ENCODE measurements at places on chromosomes 11 and 22.

GRCh38 chr11:45934580-45935318, 12.3 kb downstream of the LARGE2 start:
- DNase-seq, result no peak

DNA sequence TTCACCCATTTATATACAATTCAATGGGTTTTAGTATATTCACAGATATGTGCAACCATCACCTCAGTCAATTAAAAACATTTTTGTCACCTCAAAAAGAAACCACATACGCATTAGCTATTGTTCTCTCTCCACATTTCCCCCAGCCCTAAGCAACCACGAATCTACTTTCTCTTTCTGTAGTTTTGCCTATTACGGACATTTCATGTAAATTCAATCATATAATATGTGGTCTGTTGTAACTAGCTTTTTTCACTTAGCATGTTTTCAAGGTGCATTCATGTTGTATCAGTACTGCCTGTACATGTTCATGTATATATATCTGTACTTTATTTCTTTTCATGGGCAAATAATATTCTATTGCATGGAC, 104.7 kb upstream of the RRM1 start:
- no peak for DNase-seq

DNA sequence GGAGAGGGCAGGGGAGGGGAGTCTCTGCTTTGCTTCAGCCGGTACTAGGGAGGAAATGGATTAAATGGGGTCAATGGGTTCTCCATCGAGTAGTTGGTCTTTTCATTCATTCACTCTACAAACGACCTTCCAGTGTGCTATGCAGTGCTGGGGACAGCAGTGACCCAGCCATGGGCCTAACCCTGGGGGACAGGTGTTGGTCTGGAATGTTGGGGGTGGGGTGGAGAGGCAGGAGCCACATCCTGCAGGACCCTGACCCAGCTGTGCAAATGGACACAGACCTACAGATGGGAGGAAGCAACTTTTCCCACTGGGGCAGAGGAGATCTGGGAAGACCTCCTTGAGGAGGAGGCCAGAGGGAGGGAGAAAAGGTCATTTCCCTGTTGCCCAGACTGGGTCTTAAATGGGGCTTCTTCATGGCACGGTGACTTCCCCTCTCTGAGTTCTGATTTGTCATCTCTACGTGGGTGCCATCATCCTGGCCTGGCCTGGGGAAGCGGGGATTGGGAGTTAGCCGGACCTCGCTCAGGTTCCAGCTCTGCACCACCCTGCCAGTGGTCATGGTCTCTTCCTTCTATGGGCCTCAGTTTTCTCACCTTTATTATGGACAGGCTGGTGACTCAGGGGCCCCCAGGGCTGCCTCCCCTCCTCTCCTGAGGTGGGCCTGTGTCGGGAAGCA, 2.0 kb downstream of the CYTH4 start:
- DNase-seq, result no peak

DNA sequence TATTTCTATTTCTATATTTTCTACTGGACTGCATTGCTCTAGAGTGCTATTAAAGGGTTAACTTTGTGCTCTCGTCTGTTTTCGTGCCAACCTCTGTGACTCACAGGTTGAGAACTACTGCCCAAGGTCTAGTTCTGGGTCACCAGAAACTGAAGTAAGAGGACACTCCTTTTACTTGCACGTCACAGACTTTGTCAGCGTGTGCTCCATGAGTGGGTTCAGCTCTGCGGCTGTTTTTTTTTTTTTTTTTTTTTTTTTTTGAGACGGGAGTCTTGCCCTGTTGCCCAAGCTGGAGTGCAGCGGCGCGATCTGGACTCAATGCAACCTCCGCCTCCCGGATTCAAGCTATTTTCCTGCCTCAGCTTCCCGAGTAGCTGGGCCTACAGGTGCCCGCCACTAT, 49.8 kb downstream of the CLMP start:
- peak; percentile 28 for DNase-seq

DNA sequence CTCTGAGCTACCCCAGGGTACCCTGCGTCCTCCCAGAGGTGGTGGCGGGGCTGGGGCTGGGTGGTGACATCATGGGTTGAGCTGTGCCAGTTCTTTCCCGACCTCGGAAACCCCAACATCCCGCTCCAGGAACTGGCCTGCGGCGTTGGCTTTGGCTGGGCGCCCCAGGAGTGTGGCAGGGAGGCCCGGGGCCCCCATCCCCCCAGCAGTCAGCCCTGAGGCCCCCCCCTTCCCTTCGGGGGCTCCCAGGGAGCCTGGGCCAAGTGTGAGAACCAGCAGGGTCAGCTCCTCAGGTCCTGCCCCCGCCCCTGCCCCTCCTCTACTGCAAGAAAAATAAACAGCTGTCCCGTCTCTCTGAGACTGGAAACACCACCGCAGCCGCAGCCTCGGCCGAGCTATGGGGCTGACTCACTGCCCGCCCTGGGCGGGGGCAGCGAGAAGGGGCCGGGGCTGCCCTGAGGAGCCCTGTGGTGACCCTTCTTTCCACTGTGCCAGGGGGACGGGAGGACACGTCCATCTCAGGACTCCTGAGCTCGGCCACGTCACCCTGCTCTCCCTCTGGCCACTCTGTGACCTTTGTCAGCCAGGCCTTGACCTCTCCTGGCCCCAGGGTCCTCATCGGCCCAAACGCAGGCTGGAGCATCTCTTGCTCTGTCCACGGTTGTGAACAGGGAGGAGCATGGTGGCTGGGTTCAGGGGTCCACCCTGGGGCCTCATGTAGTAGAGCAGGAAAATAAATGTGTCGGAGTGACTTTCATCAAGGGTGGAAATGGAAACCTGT, 73.4 kb downstream of the WNT7B start:
- peak; percentile 28 for DNase-seq

DNA sequence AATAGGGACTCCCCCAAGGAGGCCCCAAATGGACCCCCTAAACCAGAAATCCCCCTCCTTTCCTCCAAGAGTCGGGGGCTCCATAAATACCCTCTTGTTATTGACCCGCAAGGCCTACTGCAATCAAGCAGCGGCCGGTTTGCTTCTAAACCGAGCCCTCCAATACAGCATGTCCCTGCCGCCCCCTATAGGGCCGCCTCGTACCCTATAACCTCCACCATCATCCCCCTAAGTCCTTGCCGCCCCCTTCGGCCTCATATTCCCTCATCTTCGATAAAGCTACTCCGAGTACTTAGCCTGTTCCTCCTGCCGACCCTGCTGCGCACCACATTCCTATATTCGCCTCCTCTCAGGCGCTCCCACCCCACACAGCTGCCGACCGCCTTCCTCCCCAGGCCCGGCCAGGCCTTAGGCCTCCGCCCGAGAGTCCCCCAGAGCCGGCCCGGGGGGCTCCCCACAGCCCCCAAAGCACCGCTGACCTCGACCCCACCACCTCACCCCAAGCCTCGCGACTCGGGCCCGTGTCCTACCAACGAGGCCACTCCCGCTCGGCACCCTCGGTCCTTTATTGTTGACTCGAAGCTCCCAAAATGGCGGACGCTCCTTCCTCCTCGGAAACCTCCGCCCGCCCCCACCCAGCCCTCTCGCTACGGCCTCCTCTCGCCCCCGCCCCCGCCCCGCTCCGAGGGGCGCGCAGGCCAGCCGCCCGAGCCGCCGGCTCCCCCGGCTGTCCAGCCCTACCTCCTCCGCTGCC, 430 bp downstream of the DDX6 start:
- no peak for DNase-seq

DNA sequence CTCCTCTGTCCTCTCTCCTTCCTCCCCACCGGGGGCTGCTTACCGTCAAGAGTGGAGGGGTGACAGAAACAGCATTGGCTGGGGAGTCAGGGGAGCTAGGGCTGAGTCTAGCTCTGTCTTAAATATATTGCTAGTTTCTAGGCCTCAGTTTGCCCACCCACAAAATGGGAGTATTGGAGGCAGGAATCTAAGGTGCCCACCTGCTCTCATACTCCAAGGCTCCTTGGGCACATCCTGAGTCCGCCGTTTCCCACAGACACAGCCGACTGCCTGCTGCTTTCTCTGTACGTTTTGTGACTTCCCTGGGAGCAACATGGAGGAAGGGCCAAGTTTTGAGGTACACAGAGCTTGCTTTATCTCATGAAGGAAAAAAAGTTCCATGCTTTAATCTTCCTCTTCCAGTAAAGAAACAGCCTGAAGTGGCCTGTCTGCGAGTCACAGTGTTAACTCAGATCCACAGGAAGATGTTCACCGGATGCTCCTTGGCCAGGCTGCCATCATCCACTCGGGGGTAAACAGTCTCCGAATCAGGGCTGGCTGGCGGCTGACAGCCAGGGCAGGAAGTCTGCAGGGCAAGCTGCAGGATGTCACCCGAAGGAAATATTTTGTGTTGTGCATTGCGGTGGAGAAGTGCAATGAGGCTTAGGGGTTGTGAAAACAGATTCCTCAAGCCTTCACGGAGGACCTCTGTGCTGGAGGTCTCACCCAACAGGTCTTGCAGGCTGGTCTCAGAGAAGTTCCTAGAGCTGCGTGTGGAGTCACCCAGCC, 11.0 kb upstream of the CERK start:
- no peak for DNase-seq

Measured in thoracic aorta (tissue), 2 donors.